ENCODE measurements at places on chromosomes 4 and X.

DNA sequence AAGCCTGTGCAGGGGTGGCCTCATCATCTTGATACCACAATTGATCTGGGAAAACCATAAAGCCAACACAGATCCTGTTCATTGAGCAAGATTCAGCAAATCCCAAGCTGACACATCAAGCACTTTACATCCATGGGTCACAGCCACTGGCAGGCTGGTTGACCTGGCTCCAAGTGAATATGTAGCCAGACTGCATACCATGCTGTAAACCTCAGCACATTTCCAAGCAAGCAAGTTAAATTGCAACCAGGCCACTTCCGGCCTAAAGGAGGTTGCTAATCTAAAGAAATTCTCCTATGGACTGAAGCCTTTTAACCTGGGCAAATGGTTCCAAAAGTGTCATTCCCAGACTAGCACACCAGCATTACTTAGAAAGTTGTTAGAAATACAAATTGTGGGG is 54.4 kb upstream of the USP26 start:
- no peak for DNase-seq

GRCh38 chrX:362351-362750 is 24.4 kb downstream of the PPP2R3B start:
- DNase-seq = no peak

DNA sequence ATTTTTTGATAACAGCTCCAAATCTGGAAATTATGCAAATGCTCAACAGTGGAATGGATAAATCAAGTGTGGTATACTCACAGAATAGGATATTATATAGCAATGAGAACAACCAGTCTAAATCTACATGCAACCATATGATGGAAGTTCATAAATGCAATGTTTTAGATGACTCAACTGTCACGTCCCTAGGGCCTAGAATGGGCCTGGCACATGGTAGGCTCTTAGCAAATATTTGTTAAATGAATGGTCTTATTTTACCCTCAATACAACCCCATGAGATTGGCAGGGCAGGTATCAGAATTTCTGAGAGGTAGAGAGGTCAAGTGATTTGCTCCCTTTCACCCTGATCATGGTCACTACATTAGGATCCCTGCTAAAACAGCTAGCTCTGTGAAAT is 14.6 kb upstream of the NKX3-2 start:
- no peak for DNase-seq

DNA sequence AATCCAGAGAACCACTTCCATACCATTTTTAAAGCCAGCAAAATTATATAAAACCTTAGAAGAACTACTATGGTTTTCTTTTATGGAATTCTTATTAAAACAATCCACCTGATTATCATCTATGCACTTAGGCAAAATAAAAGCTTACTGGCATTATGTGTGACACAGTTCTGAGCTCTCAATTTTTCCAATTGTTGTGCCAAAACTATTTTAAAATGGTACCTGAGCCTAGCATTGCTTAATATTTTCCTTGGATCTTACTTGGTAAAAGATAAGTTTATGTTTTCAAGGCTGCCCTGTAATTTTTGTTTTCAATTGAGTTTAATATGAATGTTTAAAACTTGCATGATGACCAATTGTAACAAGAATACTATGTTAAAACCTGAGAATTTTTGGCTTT is 201.3 kb downstream of the MAD2L1 start:
- DNase-seq = no peak

GRCh38 chr4:30330894-30331652 is 389.1 kb upstream of the PCDH7 start:
- no peak for DNase-seq

DNA sequence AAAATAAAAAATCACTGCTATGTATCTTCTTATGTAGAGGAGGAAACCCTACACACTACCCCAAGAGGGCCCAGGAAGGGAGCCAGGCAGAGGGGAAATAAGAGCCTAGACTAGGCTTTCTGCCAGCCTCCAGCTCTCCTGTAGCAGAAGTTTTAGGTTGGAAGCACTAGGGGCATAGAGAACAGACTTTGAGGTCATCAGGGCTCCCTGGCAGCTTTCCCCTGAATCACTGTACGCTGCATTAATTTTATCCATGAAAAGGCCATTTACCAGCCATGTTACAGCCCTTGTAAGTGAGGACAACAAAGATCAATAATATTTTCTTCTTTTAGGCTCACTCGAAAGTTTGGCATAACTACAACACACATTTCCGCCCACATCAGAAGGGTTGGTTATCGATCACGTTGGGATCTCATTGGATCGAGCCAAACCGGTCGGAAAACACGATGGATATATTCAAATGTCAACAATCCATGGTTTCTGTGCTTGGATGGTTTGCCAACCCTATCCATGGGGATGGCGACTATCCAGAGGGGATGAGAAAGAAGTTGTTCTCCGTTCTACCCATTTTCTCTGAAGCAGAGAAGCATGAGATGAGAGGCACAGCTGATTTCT is 24.7 kb downstream of the RPL9 start:
- no peak for DNase-seq
